ENCODE measurements at places on chromosomes 12 and 14.

DNA sequence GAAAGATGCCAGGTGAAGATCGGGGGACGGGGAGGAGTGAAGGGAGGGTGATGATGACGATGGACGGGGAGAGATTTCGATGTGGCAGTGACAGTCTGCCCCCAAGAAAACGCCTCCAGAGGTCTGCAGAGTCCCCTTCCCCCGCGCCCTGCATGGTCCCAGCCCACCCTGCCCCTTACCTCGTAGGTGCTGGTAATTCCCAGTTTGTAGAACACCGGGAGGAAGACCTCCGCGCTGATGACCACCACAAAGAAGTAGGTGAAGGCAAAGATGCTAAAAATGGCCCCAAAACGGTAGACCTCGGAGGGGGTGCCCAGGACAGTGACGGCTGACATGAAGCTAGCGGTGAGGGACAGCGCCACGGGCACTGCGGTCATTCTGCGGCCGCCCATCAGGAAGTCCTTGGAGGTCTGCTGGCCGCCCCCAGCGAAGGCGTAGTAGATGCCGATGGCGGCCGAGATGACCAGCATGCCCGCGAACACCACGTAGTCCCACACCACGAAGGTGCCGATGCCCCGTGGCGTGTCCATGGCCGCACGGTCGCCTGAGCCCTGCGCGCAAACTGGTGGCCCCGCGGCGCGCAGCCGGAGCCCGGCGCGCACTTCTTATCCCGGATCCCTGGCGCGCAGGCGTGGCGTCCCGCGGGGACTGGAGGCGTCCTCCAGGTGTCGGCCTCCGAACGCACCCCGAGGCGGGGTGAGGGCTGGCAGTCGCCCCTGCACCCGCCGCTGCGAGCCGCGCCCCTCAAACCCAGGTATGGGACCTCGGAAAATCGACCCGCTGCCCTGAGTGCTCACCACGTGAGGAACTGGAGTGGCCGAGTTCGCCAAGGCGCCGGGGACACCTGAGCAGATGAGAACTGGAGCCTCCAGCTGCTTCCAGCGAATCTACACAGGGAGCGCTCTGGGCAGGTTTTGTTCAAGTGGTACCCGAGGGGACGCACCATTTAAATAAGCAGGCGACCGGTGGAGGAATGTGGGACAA lies at the start of gene SLC5A8:
Gene SLC5A8 (minus strand): TSS at position 920 of the 984 bp plus-strand sequence. CDS start 390 bp downstream, at position 530.
- no peak for DNase-seq

DNA sequence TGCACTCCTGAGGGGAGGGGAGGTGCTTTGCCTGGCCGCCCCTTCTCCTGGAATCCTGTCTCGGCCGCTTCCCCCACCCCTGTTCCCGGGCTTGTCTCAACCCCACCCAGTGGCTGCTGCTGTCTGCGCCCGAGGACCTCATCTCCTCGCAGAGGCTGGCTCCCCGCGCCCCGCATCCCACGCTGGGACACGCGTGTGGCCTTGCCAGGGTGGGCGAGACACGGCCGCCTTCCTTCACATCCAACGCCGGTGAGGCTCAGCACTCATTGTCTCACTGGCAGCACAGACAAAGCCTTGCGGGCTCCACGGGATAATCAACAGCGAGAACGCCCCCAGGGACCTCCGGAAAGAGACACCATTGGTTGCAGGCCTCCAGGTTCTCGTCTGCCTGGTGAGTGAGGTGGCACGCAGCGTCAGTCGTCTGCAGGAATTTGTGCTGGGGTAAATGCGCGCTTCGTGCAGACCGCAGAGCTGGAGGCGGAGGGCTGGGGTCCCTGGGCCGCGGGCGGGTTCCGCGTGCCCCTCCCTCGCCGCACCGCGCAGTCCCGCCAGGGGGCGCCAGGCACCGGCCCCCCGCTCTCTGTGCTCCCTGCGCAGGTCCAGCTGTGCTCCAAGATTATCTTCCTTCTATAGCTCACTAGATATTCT lies 26.8 kb downstream of the CCDC177 start:
- DNase-seq: peak; percentile 39

DNA sequence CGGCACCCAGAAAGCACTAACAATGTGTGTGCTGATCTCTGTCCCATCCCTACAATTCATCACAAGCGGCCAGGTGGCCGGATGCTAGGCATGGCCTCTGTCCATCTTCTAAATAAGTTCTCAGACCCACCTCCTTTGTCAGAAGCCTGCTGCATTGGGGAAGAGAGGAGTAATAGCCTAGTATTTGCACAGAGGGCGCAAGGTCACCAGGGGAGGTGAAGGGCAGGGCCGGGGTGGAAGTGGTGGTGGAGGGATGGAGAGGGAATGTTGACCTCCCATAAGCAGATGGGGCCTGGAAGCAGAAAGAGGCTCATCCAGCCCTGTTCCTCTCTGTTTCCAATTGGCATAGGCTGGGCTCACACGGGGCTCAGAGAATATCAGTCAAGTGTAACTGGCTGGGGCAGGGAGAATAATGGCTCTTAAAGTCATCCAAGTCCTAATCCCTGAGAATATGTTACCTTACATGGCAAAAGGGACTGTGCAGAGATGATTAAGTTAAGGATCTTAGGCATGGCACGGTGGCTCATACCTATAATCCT lies 6.9 kb downstream of the RILPL1 start:
- DNase-seq: no peak

- no peak for DNase-seq
Measured at GRCh38 chr14:34113005-34113511, 162.2 kb upstream of the EGLN3 start.

GRCh38 chr14:68678471-68678870 lies 114.4 kb downstream of the ZFP36L1 start:
- no peak for DNase-seq

- DNase-seq: no peak
Measured at GRCh38 chr12:49121047-49121696, 10.0 kb downstream of the TUBA1B start.
